Activated CD8-positive, alpha-beta T cell treated with anti-CD3 and anti-CD28 coated beads for 36 hours (primary cell): ENCODE measurements at places on chromosomes 6 and 20. TPM values are rescaled to one million over a fixed set of nuclear protein-coding genes. Genes with fewer than 3 reads are reported as not detected.

TXLNB gene
- 0.11 TPM for total RNA-seq

GRCh38 chr6:169991913-169992312 is 240.5 kb downstream of the ERMARD start:
- DNase-seq, result no peak

TNF gene
- total RNA-seq, result 92.5 TPM

DNA sequence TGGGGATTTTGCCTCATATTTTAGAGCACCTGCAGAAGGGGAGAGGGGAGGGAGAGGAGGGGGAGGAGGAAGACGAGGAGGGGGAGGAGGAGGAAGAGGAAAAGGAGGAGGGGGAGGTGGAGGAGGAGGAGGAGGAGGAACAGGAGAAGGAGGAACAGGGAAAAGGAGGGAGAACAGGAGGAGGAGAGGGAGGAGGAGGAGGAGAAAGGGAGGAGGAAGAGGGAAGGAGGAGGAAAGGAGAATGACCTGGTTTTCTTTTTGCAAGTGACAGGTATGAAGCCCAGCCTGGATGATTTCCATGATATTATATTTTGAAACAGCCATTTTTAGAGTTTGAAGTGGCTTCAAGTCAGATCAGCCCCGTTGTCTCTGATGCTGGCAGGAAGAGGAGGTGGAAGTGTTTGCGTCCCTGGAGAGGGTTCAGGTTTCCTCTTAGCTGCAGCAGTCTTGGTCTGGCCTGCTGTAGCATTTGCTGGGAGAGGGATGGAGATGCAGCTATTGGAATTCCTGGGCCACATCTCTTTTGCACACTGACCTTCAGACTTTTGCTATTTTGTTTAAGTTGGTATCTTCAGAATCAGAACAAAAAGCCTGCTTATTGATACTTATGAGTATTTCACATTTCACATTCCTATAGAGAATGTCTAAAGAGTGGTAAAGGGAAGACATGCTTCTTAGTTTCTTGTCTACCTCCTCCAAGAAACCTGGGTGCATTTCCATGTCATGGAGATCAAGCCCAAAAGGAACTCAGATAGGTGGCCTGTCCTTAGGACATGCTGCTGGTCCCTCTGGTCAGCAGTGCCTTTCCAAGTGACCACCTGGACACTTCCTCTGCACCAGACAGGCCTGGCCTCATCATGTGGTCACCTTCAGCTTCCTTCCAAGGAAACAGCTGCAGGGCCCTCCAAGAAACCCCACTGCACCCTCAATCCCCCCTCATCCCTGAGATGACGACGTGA is 54.3 kb upstream of the IYD start:
- DNase-seq, result no peak

GRCh38 chr6:138528137-138528536 is 28.8 kb upstream of the NHSL1 start:
- DNase-seq, result no peak

DNA sequence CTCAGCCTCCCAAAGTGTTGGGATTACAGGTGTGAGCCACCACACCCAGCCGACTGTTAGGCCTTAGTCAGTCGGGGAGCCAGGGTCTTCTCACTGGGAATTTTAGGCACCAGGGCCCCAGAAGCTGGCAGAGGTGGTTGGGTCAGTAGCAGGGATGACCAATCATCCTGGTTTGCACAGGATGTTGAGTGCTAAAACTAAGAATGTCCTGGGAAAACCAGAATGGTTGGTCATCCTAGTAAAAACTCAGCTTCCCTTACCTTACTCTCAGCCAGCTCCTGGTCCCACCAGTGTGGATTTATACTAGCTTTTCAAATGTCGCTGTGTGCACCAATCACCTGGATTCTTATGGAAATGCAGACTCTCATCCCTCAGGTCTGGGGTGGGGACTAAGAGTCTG is 31.8 kb downstream of the KCNG1 start:
- DNase-seq, result no peak

GRCh38 chr6:158009935-158010585 is 28.4 kb downstream of the SYNJ2 start:
- DNase-seq, result no peak

DNA sequence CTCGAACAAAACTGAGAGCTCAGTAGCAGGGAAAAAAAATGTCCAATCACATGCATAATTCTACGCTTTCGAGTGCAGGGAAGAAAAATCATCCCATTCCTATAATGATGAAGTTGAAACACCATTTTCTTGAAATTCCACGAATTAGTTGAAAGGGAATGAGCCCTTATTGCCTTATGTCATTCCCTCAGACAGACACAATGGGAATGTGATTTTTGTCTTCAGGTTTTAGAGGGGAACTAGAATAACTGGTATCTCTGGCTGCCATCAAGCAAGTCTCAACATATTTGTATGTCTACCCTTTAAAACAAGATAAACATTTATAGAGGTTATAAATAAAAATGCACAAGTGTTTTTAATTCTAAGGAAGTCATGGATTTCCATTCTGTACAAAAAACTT is 87.9 kb downstream of the KIF13A start:
- no peak for DNase-seq
